ENCODE measurements at places on chromosomes 2 and 18.

GRCh38 chr2:173051463-173052215 is 24.0 kb upstream of the MAP3K20 start:
- no peak for DNase-seq

DNA sequence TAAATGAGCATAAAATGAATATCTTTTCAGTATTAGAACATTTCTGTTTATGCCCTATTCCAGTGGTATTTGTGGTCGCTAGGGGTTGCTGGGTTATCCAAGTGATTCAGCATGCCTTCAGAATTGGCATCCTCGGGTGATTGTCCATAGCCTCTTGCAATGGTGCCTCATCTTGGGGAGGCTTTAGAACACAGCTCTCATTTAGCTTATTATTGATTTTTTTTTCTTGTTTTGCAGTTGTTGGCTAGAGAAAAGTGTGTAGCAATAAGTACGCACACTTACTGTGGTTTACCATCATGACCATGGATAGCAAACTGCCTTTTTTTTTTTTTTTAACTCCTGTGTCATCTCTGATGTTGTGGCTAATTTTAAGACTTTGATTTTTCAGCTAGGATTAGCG is 33.6 kb downstream of the PLEKHA3 start:
- DNase-seq: no peak

GRCh38 chr2:9356261-9356660 is 67.1 kb downstream of the ITGB1BP1 start:
- DNase-seq: no peak

DNA sequence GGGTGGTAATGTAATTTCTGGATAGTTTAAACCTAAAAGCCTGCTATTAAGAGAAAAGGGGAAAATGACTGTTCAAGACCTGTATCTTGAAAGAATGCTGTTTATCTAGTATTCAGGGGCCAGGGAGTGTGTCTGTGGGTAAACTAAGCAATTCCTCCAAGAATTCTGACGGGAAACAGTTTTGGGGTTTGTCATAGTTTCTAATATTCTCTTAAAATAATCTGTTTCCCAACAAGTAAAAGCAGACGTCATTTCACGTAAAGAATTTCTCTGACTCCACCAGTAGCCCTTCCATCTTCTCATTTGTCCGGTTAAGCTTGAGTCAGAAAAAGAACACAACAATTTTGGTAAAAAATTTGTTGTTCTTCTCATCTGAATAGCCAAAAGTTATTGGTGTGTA is 232.1 kb upstream of the EPAS1 start:
- no peak for DNase-seq

GRCh38 chr18:55838841-55839240 is 250.8 kb upstream of the TCF4 start:
- DNase-seq: no peak

DNA sequence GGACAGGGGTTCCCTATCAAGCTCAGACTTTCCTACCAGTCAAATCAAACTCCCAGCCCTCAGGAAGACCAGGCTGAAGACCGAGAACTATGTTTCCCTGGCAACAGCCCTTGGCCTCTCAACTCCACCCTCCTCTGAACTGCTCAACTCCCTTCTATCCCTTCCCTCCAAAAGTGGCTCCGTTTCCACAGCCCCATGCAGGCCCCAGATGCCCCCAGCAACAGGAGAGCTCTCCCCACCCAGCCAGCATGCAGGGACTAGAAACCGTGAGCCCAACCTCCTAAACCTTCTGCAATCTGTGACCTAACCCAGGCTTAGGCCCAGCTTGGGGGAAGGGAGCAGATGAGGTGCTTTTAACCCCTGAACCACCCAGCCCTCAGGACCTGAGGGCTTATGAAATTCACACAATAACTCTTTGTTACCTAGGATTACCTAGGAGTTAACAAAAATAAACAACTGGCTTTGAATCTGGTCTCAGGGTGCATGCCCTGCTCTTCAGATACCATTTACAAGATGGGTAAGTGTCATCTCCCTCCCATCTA is 87.2 kb downstream of the BCL11A start:
- no peak for DNase-seq

DNA sequence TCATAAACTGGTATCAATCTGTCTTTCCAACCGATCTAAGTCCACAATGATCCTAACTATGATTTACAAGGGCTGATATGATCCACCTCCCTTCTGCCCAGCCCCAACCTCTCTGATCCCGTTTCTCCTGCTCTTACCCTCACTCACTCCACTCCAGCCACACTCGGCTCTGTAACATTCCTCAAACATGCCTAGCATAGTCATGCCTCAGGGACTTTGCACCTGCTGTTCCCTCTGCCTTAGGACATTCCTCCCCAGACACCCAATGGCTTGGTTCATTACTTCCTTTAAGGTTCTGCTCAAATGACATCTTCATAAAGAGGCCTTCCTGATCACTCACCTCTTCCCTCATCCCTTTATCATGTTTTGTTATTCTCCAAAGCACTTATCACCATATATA is 9.2 kb downstream of the DUSP11 start:
- DNase-seq: no peak

DNA sequence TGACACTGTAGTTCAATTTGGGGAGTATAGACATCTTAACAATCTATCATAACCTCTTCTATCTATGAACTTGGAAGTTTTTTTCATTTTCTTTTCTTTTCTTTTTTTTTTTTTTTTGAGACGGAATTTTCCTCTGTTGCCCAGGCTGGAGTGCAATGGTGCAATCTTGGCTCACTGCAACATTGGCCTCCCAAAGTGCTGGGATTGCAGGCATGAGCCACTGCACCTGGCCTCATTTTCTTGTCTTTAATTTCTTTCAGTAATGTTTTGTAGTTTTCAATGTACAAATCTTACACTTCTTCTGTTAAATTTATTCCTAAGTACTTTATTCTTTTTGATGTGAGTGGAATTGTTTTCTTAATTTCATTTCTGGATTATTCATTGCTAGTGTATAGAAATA is 14.6 kb downstream of the ASAP2 start:
- no peak for DNase-seq

- DNase-seq: no peak
These were observed 449.9 kb upstream of the MEX3C start for GRCh38 chr18:51647346-51647745.

- no peak for DNase-seq
These were observed 318.5 kb downstream of the RAD51AP2 start for GRCh38 chr2:17199741-17200140.

- no peak for DNase-seq
These were observed 98.7 kb downstream of the PLA2R1 start for GRCh38 chr2:159963700-159964099.

GRCh38 chr18:53994016-53994415 is 230.5 kb downstream of the MBD2 start:
- no peak for DNase-seq

DNA sequence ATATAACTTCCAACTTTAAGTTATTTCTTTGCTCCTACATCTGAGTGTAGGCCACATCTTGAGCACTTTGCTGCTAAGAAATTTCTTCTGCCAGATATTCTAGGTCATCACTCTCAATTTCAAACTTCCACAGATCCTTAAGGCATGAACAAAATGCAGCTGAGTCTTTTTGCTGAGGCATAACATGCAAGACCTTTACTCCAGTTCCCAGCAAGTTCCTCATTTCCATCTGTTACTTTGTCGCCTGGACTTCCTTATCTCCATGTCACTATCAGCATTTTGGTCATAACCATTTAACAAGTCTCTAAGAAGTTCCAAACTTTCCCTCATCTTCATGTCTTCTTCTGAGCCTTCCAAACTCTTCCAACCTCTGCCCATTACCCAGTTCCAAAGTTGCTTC is 1077.3 kb upstream of the TMEFF2 start:
- no peak for DNase-seq

GRCh38 chr2:74347742-74348141 is 4.5 kb upstream of the SLC4A5 start:
- no peak for DNase-seq

DNA sequence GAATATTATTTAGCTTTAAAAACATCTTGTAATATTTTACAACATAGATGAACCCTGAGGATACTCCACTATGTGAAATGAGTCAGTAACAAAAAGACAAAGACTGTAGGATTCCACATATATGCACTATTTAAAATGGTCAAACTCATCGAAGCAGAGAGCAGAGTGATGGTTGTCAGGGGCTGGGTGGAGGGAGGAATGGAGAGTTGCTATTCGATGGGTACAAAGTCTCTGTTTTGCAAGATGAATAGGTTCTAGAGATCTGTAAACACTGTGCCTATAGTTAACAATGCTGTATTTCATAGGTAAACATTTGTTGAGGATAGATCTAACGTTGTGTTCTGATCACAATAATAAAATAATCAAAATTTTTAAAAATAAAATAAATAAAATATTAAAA is 1675.9 kb upstream of the CELF4 start:
- DNase-seq: no peak

DNA sequence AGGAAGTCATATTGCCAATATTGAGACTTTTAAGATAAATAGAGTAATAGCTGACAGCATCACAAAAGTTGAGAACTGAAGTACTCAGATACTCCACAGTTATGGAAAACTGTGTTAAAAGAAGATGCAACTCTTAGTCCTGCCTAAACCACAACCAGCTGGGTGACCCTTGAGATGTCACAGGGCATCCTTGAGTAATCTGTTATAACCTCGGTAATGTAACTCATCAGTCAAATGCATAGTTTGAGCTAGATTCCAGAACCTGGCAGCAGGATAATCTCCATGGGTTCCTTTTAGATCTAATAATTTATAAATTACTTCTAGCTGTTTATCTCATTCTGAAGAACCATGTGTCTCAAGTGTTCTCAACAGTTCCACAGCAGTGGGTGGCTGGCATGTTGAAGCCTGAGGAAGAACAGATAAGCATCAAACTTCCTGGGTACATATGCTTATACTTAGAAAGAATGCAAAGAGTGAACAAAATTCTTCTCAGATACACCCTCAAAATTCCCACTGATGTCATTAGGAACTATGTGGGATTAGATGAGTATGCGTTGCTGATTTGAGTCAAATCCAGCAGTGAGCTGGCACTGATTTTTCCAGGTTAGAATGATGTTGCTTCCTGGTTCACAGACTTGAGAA is 304.1 kb upstream of the ERBB4 start:
- no peak for DNase-seq

- no peak for DNase-seq
These were observed 7.7 kb upstream of the SLC35F6 start for GRCh38 chr2:26756337-26756736.

Measured in NCI-H2081 treated with DMSO at 0.1 percent for 48 hours (cell line).